ENCODE measurements at places on chromosomes 1 and 21.

- no peak for DNase-seq
These were observed 72.3 kb downstream of the PLPP3 start for GRCh38 chr1:56506951-56507491.

GRCh38 chr1:4597020-4597419, 57.4 kb upstream of the AJAP1 start:
- no peak for DNase-seq

DNA sequence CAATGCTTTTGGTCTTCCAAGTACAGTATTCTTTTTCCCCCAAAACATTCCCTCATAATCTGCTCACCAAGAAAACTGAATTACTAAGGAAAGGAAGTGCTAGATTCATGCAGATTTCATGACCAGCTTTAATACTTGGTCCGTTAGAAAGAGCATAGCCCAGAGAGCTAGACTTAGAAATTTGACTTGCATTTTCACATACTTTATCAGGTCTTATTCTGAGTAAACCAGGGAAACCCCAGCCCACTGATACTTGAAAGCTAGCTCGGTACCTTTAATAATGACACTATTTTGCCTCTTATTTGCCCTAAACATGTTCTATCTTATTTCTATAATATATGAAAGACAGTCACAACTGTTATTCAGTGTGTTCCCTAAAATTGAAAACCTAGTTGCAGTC, 204.5 kb downstream of the TTLL7 start:
- no peak for DNase-seq

GRCh38 chr1:236039740-236040685, 24.9 kb downstream of the NID1 start:
- no peak for DNase-seq

- no peak for DNase-seq
These were observed 645.1 kb downstream of the ADGRL2 start for GRCh38 chr1:82445827-82446226.

DNA sequence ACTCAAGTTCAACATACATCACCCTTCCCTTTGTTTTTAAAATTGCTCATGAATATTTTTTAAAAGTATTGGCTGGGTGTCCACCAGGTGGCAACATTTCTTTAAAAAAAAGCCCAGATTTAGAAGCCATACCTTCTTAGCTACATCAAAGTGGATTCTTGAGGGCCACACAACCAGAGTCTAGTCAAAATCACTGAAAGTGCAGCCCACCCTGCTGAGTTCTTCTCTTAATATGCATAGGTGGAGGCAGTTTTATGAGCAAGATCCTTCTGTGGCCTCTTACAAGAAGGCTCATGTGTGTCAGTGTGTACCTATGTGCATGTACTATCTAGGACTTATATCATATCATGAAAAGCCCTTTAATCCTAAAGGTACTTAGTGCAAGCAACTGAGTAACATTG, 16.9 kb upstream of the GNG12 start:
- no peak for DNase-seq

DNA sequence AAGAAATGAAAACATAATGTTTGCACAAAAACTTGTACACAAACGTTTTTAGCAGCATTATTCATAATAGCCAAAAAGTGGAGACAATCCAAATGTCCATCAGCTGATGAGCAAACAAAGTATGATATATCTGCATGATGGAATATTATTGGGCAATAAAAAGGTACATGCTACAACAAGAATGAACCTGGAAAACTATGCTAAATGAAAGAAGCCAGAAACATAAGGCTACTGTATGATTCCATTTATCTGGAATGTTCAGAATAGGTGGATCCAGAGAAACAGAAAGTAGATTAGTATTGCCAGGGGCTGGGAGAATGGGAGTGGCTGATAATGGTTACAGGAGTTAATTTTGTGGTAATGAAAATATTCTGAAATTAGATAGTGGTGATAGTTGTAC, 19.0 kb downstream of the FBXO28 start:
- DNase-seq, result no peak

- DNase-seq, result no peak
These were observed 169.3 kb upstream of the NR5A2 start for GRCh38 chr1:199858171-199858570.

GRCh38 chr1:159247266-159247665, 42.6 kb downstream of the ACKR1 start:
- DNase-seq, result no peak
